ENCODE measurements at places on chromosomes 2 and 18. TPM values are rescaled to one million over a fixed set of nuclear protein-coding genes. Genes with fewer than 3 reads are reported as not detected.

DNA sequence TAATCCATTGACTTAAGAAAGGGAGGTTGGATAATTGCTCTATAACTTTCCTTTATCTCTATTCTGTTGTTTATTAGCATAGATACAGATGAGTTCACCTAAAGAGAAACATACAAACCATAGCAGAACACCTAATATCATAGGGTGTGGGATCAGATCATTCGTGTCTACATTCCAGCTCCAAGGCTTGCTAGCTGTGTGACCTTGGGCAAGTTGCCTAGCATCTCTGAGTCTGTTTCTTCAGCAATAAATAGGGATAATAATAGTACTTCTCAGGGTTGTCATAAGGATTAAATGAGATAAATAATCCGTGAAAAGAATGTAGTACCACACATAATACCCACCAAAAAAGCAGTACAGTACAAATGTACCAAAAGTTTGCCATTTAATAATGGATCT, 126.2 kb downstream of the PLB1 start:
- DNase-seq = no peak

DNA sequence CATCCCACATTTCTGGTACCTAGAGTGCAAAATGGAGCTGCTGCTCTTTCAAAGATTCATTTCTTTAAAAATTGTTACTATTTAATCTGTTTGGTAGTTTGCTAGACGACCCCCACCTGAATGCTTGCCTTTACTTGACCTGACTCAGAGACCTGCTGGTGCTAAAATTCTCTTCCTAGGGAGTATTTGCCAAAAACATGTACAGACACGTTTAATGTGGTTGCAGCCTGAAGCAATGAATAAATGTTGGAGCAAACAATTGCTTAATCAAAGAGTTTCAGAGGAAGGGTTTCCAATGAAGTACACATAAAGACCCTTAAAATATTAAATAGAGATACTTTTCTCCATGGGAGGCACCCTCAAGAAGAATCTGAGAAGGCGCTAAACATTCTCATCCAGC, 734.4 kb downstream of the CBLN2 start:
- DNase-seq = no peak

GRCh38 chr2:122315306-122315705, 559.9 kb downstream of the TSN start:
- DNase-seq = no peak

NOTO gene
- total RNA-seq = not detected

MBD5 gene
- total RNA-seq = 36.6 TPM

Measured in Right ventricle myocardium inferior (tissue), 1 donor.